ENCODE measurements at places on chromosomes 5 and 9.

DNA sequence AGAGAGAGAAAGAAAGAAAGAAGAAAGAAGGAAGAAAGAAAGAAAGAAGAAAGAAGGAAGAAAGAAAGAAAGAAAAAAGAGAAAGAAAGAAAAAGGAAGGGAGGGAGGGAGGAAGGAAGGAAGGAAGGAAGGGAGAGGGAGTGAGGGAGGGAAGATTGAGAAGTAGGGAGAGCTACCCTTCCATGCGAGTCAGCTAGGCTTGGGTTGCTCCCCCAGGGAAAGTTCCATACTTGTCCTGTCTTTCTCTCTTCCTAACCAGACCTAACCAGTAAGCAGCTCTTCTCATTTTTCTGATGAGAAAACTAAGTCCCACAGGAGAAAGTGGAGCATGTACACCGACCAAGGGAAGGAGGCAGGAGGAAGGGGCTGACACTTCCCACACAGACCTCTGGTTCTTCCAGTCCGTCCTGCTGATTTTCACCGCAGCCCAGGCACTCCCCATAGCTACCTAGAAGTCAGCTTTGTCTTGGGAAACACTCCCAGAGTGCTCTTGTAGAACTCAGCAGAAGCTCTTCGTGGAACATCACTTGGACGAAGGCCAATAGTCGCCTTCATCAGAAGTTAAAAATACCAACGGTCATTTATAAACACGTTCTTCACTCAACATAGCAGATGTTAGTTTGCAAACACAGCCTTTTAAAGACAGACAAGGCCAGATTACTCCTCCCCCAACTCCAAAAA lies 29.0 kb upstream of the ENTREP1 start:
- no peak for DNase-seq

- no peak for DNase-seq
Observed at GRCh38 chr5:87437724-87438123, 25.0 kb upstream of the CCNH start.

- DNase-seq, result no peak
Observed at GRCh38 chr5:65255294-65255693, 226.4 kb downstream of the ADAMTS6 start.

- DNase-seq, result no peak
Observed at GRCh38 chr5:61966296-61966955, 339.6 kb upstream of the KIF2A start.

- no peak for DNase-seq
Observed at GRCh38 chr9:74322661-74323314, 174.3 kb upstream of the RORB start.

DNA sequence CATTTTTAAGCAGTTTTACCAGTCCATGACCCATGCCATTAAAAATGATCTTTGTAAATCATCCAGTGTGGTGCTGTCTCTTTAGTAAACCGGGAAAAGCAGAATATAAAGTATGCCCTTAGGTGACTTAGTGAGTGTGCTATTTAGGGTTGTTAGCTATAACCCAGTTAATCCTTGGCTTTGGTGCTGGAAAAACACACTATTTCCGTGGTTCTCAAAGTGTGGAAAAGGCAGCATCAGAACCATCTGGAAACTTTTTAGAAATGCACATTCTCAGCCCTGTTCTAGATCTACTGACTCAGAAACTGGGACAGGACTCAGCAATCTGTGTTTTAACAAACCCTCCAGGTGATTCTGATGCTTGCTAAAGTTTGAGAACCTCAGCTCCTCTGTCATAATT lies 123.6 kb upstream of the ZNF608 start:
- DNase-seq, result no peak

GRCh38 chr5:79878721-79879336 lies 112.2 kb downstream of the MTX3 start:
- DNase-seq, result peak; percentile 3

DNA sequence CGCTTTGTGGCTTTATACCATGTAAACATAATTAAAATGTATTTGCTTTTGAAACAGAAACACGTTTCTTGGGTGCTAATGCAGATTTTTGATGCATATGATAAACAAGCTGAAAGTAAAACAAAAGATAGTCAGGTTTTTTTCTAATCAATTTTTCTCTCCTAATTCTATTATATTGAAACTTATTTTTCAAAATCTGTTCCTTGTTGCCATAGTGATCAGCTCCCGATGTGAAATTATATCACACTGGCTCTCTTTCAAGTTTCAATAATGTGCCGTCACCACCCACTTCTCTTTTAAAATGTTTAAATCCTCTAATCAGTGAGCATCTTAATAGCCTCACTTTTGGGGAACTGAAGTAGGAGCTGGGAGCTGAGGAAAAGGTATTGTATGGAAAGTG lies 36.4 kb upstream of the DAPK1 start:
- DNase-seq, result no peak

DNA sequence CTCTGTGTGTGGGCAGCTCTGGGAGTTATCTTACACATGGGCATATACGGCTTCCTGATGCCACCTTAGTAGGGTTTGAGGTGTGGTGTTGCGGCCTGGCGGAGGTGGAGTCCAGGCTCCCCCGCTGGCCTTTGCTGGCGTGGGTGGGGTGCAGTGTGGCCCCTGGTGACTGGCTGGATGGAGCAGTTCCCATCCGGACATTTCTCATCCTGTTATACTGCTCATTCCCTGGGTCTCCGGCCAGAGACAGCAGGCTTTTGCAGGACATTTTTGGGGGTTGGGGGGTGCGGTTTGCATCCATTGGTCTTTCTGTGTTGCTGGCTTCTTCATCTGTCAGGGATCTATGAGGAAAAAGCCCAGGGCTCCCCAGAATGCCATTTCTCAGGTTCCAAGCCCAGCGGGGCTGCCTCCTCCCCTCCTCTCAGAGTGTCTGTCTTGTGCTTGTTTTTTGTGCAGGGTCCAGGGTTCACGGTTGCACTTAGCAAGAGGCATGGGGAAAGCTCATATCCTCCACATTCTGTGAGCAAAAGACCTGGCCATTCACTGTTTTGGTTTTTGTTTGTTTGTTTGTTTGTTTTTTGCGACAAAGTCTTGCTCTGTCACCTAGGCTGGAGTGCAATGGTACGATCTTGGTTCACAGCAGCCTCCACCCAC lies 22.3 kb downstream of the NDUFS6 start:
- no peak for DNase-seq

DNA sequence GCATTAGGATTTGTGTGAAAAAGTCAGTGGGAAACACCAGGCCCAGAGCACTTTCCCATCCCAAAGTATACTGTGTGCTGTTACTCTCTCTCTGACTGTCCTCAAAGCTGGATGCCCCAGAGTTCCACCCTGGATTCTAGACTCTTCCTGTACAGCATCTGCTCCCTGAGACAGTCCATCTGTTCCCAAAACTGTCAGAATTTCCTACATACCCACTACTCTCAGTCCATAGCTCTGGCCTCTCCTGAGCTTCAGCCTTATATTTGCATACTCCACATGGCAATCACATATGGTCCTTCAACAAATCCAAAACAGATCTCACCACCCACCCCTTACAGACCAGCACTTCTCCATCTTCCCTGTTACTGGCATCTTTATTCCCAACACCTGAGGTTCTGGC lies 9.5 kb downstream of the ELP1 start:
- DNase-seq, result no peak

DNA sequence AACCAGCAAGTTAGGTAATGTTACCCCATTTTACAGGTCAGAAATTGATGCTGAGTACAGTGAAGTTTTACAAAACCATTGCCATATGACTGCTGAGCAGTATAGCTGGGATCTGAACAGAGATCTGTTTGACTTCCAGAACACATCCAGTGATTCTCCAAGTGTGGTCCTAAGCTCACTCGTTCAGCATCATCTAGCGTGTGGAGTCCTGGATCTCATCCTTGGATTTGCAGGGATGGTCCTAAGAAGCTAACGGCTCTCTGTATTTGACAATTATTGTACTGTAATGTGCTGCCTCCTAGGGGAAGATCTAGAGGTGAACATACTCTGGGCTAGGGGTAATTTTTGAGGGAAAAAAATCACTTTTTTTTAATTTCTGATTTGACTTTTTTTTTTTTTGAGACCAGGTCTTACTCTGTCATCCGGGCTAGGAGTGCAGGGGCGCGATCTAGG lies 1.4 kb downstream of the SLC26A2 start:
- DNase-seq, result peak; percentile 50

DNA sequence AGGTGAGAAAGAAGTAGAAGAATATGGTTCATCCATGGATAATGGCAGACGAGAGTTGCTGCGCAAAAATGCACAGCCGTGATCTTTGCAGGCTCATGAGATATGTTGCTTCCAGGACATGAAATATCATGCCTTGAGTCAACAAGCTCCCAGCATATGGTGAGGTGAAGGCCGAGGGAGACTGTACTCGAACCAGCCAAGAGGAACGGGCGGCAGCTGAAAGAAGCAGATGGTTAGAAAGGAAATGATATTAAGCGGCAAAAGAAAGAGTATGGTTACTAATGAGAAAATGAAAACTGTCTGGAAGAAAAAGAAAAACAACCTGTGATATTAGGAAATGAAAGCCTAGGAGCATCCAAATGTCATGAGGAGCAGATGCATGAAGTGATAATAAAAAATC lies 344.7 kb upstream of the DAP start:
- DNase-seq, result no peak

- DNase-seq, result peak; percentile 62
Observed at GRCh38 chr9:88954066-88954465, 37.2 kb upstream of the S1PR3 start.

GRCh38 chr9:131984564-131984963 lies 95.1 kb downstream of the MED27 start:
- no peak for DNase-seq

- no peak for DNase-seq
Observed at GRCh38 chr5:137914758-137915157, 25.5 kb downstream of the PKD2L2 start.

DNA sequence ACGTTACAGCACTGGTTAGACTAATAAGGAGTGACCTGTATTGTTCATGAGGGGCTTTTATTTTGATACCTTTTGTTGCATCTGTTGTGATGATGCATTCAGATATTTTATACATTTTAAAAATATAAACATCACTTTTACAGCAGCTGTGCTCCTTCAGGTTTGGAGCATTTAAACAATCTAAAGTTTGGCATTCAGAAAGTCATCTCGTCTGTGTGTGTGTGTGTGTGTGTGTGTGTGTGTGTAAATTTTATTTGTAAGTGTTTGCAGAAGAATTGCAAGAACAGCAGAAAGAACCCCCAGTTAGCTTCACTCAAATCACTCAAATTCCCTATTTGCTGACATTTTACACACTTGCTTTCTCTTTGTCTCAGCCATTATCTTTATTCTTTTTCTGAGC lies 87.4 kb downstream of the ERCC6L2 start:
- DNase-seq, result no peak

- no peak for DNase-seq
Observed at GRCh38 chr9:78940121-78940855, 631.5 kb upstream of the TLE4 start.

GRCh38 chr5:147510885-147511284 lies 1.0 kb upstream of the DPYSL3 start:
- DNase-seq, result no peak

DNA sequence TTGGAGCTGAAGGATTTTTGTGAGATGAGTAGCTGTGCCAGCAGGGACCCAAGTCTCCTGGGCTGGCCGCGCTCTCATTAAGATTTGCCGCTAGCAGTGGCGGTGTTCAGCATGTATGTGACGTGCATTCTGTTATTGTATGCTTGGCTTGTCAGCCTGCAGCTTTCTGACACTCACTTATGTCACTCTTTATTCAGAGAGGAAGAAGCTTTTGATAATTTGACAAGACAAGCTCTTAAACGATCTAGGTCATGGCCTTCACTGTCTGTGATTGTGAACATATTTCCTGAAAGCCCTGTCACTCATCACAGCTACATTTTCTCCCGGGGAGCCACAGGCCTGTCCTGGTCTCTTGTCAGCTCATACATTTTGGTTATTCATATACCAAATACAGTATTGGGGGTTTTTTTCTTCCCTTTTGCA lies 98.2 kb upstream of the GRHPR start:
- DNase-seq, result no peak

GRCh38 chr5:180323941-180324600 lies 29.1 kb downstream of the GFPT2 start:
- DNase-seq, result peak; percentile 35

DNA sequence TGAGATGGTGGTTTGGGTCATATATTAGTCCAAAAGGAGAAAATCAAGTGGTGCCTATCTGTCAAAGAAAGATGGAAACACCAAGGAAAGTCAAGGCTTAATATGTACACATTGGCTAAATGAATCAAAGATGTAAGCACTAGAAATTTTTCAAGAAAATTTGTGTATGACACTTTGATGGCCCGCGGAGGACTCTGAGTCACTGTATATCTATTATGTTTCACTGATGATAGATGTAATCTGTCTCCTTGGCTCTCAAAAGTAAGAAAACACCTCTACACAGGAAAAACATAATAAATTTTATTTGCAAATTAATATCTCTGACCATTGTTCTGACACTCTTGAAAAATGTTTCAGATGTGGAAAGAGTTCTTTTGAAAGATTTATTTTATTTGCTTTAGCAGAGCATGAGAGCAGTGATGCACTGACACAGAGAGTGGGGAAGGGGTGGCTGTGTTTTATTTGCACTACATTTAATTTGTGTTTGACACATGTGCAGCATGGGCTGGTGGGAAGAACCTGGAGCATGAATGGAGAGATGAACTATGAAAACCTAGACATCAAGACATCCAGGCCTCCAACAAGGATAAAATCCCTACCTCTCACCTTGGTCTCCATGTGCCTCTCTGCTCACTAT lies 180.8 kb upstream of the GAS1 start:
- DNase-seq, result no peak

DNA sequence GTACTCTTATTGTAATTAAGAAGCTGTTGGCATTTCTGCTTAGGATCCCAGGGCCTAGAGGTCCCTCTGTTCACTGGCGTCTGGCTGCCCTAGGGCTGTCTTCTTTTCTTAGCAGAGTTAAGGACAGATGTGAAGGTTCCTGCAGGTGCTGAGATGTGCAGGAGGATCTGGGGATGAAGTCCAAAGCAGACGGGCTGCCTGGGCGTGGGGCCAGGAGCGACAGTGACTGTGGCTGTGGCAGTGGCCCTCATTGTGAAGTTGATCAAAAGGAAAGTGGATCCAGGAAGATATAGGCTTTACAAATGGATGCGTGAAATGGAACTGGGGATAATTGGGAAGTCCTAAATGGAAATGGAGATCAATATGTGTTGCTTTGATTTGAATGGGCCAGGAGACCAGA lies 19.1 kb upstream of the SH3PXD2B start:
- no peak for DNase-seq

Measured in mammary epithelial cell (primary cell).